ENCODE measurements at places on chromosomes 3 and 15.

DNA sequence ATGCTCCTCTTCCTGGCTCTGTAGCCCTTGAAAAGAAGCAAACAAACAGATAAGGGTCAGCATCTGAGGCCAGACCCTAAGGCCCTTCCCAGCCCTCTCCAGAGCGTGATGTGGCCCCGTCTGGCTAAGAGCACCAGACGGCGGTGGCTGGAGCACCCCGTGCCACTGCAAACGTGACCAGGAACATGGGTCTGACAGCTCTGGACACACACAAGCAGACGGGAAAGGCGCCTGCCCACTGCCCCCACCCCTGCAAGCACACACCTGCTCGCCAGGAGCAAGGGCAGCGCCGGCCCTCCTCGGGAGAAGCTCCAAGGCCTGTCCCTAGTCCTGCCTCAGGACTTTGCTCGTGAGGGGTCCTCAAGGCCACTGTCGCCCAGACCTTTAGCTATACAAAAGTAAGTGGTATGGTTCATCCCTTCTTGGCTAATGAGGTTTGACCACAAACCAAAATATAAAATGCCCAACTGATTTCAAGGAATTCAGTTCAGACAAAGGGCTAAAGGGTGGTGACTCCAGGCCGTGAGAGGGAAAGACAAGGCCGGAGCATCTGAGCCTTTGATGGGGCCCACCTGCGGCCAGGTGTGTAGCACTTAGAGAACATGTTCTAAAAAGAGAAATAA is 90.4 kb downstream of the XXYLT1 start:
- no peak for DNase-seq

- DNase-seq, result no peak
These were observed 211.5 kb upstream of the SEMA6D start for GRCh38 chr15:47505712-47506328.

DNA sequence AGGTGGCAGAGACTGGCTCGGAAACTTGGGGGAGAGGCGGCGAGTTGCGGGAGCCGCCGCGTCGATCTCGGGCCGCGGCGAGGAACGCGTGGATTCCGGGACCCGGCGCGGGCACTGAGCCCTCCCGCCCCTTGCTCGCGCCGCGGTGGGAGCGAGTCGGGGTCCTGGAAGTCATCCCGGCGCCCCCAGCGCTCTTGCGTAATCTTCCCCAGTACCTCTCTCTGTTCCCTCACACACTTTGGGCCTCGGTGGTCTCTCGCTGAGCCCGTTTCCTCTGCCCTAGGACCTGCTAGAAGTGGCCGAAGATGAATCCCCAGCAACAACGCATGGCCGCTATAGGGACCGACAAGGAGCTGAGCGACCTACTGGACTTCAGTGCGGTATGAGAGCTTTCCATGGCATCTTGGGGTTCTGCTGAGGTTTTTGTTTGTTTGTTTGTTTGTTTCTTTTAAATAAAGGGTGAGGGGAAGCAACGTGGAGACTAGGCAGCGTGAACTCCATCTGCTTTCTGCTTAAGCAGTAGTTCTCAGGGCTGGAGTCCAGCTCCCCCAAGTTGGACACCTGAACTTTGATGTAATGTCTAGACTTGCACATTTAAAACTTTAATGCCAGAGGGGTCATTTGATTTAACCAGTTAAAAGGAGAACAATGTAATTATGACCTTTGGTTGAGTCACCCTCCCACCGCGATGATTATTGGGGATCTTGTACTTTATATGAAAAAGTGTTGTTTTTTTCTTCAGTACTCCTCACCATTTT is 1.3 kb downstream of the TCF12 start:
- no peak for DNase-seq

GRCh38 chr15:48925714-48926223 is 38.0 kb downstream of the SHC4 start:
- no peak for DNase-seq

GRCh38 chr15:47258521-47258920 is 458.8 kb upstream of the SEMA6D start:
- DNase-seq, result no peak

Data from CD4-positive, alpha-beta T cell (primary cell).